SK-N-DZ (cell line): ENCODE measurements at places on chromosomes 3 and 15.

GRCh38 chr3:58801541-58801940, 135.0 kb upstream of the FAM3D start:
- peak; percentile 24 for DNase-seq

DNA sequence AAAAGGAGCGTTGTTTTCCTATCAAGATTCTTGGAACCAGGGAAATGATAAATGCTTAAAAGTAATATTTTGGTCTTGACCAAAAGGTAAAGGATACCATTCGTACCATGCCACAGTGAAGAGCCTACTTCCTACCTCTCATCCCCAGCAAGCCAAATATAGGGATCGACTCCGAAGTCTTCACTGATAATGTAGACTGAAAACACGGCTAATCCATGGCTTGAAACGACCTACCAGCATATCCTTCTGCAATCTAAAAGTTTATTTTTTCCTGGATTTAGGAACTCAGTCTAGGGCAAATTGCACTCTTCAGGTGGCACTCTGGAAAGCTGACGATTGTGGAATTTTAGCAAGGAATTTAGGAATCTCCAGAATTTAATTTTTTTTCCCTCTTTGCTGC, 1.9 kb upstream of the SEMA6D start:
- no peak for DNase-seq

DNA sequence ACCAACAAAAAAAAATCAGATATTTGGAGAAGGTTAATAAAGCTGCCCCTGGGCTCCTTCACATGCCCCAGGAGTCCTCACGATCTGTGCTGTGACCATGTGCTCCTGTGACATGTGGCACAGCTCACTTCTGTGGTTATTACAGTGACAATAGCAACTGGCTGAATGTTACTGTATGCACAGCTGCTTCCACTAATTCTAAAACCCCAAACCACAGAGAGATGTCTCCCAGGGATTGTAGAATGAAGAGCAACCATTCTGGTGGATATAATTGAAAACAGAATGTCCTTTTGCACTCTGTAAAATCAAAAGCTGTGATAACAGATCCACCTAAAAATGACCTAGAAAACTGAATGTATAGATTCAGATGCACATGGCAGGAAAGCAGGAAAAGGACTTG, 489.2 kb upstream of the CNTN4 start:
- no peak for DNase-seq

- no peak for DNase-seq
Observed at GRCh38 chr3:100063929-100064461, 50.3 kb downstream of the FILIP1L start.

DNA sequence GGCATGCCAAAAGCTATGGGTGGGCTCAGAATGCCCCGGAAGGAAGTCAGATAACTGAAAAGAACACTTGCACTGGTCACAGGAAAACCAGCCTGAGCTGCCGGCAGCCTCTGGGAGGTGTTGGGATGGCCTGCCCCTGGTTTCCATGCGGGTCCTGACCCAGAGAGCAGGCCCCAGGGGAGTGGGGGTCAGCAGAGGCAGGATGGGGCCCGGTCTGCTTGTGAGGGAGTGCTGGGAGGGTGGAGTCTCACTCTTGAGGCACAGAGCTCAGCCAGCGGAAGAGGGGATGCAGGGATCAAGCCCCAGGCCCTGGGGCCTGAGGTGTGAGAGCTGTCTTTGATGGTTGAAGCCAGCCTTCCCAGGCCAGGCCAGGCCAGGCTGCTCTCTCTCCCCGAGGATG, 2.4 kb upstream of the RPUSD3 start:
- no peak for DNase-seq

GRCh38 chr3:133112666-133113065, 74.5 kb downstream of the TMEM108 start:
- DNase-seq, result no peak

DNA sequence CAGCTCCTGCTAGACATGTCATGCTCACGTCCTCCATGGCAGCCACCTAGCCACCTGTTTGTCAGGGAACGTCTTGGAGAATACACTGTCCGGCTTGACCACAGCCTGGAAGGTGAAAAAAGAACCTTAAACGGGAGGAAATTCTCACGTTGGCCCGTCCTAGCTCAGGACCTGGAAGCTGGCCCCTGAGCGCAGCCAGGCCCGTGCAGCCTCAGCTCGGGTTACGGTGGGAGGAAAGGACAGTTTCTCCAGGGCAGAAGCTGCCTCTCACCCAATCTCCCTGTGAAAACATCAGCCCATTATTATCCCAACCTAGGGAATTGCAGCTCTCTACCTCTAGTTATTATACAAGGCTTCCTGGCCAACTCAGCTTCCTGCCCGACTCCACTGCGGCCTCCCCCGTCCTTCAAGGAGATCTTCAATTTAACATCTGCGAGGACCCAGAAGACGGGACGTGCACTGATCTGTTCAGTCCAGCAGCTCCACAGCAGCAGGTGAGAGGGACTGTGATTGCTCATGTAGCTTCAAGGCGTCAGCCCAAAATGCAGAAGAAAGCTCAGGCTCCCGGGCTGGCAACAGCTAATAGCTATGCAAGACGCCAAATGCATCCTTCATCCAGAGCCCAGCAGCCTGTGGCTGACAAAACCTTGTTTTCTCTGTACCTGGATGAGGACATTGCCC, 84.7 kb downstream of the ADAMTS17 start:
- DNase-seq, result no peak

DNA sequence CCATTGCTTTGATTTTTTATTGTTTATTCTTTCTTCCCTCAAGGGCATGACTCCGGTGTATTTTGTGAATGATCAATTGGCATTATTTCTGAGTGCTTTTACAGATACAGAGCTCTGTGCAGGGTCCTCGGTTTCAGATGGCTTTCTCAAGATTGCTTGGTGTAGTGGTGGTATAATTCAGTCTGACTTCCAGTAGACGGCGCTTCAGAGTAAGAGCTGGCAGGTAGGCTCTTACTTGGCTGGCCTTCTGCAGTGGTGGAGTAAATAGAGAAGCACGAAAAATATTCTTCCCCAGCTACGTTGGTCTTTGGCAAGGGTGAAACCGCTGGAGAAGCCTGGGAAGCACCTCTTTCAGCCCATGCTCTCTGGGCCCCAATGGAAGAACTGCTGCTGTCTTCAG, 723.0 kb upstream of the BCHE start:
- DNase-seq, result no peak

DNA sequence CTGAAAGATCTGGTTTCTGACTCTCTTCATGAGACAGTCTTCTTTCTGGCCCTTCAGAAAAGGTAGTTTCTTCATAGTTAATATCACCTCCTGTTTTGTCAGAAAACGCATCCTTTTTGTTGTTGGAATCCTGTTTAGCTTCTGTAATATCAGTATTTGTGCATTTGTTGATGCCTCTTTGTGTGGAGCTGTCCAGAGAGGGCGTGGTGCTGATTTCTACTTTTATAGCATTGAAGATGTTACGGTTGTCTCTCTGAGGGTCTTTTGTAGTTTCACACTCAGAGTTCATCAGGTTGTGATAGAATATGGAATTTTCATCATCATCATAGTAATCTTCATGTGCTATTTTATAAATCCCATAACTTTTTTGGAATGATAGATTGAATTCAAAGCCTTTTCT, 8.9 kb downstream of the GPR149 start:
- DNase-seq, result no peak

DNA sequence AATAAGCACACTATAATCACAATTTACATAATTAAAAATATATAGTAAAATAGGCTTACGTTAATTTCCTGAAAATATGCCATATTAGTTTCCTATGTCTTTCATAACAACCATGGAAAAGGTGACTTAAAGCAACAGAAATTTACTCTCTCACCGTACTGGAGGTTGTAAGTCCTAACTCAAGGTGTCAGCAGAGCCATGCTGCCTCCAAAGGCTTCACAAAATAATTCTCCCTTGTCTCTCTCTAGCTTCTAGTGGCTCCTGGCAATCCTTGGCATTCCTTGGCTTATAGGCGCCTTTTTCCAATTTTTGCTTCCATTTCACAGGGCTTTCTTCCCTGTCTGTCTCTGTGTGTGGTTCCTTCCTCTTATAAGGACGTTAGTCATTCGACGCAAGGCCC, 7.6 kb downstream of the SI start:
- DNase-seq, result peak; percentile 13

- DNase-seq, result no peak
Observed at GRCh38 chr3:52310861-52311575, 5.1 kb upstream of the DNAH1 start.

GRCh38 chr3:118990823-118991560, 43.7 kb downstream of the IGSF11 start:
- no peak for DNase-seq

DNA sequence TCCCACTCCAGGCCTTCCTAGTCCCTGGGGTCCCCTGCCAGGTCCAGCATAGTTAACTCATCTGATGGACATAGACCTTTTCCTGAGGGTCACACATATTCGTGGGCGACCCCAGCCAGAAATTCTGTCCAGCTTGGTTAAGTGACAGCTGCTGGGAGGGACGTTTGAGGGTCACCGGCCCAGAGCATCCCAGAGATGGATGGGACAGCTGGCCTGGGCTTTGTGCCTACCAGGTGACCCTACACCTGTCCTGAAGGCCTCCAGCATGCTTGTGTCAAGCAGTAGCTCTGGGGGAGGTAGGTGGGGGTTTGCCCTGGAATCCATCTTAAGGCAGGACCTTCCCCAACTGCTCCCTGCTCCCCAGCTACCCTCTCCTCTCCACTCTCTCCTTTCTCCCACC, 9.1 kb upstream of the DAG1 start:
- no peak for DNase-seq

DNA sequence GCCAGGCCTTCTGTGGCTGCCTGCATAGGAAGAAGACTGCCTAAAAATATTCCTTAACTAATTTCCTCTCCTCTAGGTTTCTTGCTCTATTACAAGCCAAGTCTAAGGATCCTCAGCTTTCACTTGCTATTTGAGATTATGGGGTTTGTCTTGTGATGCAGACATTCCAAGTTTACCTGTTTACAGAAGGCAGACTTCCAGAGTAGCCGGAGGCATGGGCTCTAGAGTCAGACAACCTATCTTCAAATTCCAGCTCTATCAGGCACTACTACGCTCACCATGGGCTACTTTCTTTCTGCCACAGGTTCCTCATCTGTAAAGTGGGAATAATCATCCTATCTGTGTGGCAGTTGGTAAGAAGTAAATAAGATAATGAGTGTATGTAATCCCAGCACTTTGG, 95.6 kb upstream of the BCL6 start:
- no peak for DNase-seq

DNA sequence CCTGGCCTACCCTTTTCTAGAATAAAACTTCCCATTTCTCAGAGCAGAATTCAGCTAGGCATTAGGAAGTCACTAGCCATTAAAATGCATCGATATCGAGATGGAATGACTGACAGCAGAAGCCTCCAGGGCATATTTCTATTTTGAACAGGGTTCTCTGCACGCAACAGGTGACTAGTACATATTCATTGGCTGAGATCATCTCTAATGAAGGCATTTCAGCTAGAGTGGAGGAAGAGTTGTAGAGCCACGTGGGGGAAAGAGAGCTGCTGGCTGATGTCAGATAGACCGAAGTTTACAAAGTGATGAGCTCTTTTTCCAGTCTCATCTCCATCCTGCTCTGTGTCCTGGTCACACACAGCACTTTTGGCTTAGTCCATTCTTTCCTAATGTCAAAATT, 7.5 kb downstream of the TMEM40 start:
- no peak for DNase-seq

DNA sequence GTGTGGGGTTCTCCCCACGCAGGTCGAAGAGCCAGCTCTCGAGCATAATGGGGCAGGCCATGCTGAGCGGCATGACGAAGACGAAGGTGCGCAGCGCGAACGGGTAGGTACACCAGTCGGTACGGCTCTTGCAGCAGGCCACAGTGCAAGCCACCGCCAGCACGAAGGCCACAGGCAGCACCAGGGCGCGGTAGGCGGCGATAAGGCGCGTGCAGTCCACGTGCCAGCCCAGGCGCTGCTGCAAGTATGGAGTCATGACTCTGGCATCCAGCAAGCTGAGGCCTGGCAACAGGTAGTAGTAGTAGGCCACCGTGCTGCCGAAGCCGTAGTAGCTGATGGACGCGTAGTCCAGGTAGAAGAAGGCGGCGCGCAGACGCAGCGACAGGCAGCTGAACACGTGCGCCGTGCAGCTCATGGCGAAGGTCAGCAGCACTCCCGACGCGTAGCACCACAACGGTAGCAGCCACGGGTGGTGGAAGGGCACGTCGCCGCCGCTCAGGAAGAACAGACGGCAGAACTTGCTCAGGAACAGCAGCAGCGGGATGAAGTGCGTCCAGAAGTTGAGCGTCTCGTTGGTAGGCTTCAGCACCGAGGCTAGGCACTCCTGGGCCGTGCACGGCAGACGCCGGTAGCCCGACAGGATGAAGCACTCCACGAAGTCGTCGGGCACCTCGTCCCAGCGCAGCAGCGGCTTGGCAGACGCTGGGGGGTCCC, 797 bp downstream of the PAQR9 start:
- DNase-seq, result no peak

- DNase-seq, result no peak
Observed at GRCh38 chr3:137165117-137165806, 207.5 kb downstream of the IL20RB start.

GRCh38 chr15:88241060-88241459, 15.5 kb downstream of the NTRK3 start:
- DNase-seq, result no peak

GRCh38 chr3:46092702-46093080, 65.4 kb upstream of the XCR1 start:
- DNase-seq, result no peak

DNA sequence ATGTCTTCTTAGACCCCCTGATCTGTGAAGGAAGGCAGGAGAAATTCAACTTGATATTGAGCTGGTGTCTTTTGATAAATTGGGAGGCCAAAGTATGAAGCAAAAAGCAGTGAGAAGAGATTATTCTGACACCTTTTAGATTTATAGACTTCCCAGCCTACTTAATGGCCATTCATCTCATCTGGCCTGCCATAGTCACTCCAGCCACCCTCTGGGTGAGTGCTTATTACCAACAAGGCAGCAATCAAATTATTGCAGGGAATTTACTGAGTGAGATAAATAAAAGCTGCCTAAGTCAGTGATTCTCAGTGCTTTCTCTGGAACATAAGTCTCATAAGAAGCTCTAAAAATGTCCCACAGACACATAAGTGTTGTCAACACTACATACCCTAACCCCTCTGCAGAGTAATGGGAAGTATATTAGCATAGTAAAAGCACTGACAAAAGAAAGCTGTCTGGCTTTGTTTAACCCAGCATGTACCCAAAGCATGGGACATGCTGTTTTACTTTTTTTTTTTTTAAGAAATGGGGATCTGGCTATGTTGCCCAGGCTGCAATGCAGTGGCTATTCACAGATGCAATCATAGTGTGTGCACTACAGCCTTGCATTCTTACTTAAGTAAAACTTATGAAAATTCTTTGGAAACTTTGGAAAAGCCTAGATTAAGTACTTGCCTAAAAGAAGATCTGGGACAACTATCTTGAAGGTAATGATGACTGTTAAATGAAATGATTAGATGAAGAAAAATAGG, 725.3 kb downstream of the TUSC7 start:
- DNase-seq, result no peak

- DNase-seq, result no peak
Observed at GRCh38 chr15:35854316-35854715, 308.4 kb upstream of the DPH6 start.

DNA sequence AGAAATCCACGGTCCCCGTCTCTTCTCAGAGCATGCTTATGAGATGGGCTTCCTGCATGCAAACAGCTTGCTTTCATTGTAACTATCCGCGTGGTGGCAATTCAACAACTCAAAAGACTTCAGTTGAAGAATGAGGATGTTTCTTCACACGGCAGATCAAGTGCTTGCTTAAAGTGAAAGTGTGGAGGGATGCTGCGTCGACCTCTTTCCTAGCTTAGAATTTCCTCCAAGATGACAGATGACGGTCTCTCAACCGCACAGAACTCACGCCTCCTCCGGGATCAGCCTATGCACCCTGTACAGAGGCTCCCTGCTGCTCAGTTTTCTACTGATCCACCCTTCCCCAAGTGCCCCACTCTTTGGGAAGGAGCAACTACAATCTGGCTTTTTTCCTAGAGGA, 47.8 kb downstream of the PCSK6 start:
- no peak for DNase-seq
